ENCODE measurements at places on chromosomes 6 and 20.
A peak's percentile ranks its signal among the peaks of the same experiment; 100 is the strongest.

GRCh38 chr6:35181933-35182612 lies 31.7 kb upstream of the SCUBE3 start:
- DNase-seq: peak; percentile 23

DNA sequence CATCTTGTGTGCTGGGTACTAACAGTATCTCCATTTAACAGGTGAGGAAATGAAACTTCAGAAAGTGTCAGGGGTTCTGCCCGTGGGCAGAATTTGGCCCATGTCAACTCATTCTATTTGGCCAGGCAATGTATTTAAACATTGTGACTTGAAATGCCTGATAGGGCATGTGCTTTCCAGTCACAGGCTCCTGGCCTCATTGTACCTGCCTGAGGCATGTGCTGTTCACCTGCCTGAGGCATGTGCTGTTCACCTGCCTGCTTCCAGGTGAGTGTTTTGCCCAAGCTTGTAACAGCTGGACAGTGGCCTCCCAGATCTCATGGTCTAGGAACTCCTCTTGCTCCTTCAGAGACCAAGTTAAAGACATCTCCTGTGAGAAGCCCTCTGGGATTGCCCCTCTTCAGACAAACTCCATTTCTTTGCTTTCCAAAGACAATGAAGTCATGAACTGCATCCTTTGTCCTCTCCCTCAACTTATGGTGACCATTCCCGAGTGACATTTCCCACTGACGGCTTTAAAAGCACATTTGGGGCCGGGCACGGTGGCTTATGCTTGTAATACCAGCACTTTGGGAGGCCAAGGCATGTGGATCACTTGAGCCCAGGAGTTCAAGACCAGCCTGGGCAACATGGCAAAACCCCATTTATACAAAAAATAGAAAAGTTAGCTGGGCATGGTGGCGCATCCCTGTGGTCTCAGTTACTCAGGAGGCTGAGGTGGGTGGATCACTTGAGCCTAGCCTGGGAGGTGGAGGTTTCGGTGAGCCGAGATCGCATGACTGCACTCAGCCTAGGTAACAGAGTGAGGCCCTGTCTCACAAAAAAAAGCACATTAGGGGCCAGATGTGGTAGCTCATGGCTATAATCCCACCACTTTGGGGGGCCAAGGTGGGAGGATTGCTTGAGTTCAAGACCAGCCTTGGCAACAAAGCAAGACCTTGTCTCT lies 48.7 kb downstream of the BCAS4 start:
- DNase-seq: no peak

DNA sequence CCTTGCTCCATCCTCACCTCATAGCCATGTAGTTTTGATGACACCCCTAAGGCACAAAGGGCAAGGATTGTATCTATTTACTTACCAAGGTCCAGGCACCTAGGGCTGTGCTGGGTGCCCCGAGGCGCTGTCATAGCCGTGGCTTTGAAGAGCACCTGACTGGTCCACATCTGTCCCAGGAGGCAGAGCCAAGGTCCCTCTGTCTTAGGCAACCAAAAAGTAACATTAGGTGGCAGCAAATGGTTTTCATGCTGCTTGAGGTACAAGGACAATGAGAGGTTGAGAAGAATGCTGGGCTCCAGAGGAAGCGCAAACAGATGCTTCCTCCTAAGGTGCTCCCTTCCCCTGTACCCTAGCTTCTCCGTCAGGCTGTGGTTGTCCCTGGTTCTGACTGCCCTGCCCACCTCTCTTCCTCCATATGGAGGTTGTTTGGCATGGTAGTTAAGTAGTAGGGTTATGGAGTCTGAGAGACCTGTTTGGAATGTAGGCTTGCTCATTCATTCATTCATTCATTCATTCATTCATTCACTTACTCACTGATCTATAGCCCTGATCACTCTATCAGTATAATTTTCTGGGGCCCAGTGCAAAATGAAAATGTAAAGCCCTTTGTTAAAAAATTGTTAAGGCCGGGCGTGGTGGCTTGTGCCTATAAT lies 3.0 kb upstream of the UQCC2 start:
- DNase-seq: peak; percentile 29

DNA sequence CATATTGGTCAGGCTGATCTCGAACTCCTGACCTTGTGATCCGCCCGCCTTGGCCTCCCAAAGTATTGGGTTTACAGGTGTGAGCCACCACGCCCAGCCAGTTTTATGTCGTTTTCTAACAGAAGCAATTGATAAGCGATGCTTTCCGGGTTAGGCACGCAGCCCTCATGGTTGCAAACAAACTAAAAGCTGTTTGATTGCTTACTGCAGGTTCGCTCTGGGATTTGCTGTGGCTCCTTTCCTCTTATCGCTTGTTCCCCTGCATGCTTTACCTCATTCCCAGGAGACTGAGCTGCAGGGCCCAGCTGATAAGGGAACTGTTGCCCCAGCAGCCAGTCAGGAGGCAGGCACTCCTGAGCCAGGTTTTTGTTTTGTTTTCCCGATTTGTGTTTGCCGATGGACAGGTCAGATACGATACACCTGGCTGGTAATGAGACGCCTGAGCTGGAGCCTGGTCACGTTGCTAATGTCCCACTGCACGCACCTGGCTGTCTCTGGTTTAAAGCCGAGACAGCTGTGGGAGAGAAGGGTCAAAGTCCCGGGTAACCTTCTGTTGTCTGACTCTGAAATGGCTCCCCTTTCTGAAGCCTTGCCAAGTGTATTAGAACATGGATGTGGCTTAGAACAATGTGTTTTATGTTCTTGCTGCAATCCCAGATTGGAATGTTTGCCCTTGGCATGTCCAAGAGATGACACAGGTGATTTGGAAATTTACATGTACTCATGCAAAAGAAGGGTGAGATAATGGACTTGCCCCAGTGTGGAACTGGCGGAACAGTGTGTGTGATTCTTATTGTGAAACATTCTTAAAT lies 19.9 kb downstream of the DSP start:
- peak; percentile 93 for DNase-seq

DNA sequence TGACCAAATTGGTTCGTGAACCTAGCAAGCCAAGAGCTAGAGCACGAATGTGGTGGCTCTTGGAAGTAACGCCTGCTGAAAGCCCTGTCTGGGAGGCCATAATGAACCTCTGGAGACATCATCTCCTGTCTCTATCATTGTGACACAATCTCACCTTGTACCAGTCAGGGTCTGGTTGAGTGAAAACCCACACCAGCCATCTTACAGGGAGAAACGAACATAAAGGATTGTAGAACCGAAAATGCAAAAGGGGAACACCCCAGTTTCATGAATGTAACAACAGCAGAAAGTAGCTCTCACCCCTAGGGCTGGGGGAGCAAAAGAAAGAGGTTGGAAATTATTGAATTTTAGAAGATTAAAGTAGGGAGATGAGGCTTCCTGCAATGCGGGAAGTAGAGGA lies 50.9 kb upstream of the TAB2 start:
- no peak for DNase-seq

- DNase-seq: no peak
Measured at GRCh38 chr20:50786703-50787102, 8.2 kb upstream of the BCAS4 start.

DNA sequence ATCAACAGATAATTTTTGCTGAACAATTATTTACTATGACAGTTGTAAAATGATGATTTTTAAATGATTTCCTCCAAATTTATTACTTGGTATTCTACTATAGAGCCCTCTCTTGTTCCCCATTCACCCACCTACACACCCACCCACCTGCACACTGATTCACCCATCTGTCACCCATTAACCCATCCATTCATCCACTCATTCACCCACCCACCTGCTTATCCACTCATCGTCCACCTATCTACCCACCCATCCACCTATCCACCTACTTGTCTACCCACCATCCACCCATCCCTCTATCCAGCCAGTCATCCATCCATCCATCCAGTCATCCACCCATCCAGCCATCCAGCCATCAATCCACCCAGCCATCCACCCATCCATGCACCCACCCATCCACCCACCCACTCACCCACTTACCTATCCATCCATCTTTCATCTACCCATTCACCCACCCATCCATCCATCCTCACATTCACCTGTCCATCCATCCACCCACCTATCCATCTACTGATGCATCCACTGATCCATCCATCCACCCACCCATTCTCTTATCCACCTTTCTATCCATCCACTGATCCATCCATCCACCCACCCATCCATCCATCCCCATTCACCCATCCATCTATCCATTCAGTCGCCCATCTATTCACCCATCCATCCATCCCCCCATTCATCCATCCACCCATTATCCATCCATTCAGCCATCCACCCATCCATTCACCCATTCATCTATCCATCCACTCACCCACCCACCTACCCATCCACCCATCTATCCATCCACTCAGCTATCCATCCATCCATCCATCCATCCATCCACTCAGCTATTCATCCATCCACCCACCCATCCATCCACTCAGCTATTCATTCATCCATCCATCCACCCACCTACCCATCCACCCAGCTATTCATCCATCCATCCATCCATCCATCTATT lies 72.0 kb downstream of the SYNJ2 start:
- no peak for DNase-seq
